ENCODE measurements at places on chromosomes 5 and 9. TPM values are rescaled to one million over a fixed set of nuclear protein-coding genes. Genes with fewer than 3 reads are reported as not detected.

The LECT2 gene
- total RNA-seq: not detected

The AFF4 gene
- 91.8 TPM for total RNA-seq

The DBH gene
- not detected for total RNA-seq

The AHRR gene
- total RNA-seq: 0.69 TPM

The PCDH12 gene
- not detected for total RNA-seq

The FOXD4 gene
- 0.50 TPM for total RNA-seq

The GHR gene
- total RNA-seq: 6.6 TPM

The SPINK7 gene
- total RNA-seq: not detected

The RAPGEF6 gene
- total RNA-seq: 28.4 TPM

The CCDC192 gene
- total RNA-seq: 0.60 TPM

The NOL8 gene
- total RNA-seq: 37.7 TPM

The TMC1 gene
- total RNA-seq: not detected

The MTX3 gene
- 24.1 TPM for total RNA-seq

Measured in progenitor cell of endocrine pancreas (in vitro differentiated cells).